ENCODE measurements at places on chromosomes 7 and 10. TPM values are rescaled to one million over a fixed set of nuclear protein-coding genes. Genes with fewer than 3 reads are reported as not detected.

DNA sequence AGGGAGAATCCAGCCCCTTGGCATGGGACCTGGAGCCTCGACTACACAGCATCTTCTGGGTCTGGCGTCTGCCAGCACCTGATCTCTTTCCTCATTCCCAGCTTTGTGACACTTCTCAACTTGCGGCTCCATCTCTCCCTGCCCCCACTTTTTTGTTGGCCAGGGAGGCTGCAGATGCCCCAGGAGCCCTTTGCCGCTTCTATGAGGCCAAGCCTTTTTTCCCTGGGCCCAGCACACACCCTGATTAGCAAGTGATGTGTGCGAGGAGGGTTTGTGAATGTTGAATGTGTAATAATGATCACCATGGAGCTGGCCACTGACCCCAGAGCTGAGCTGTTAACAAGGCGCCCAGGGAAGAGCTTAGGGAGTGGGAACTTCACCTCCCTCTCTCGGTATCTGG is 4.4 kb downstream of the EVX1 start:
- no peak for DNase-seq

DNA sequence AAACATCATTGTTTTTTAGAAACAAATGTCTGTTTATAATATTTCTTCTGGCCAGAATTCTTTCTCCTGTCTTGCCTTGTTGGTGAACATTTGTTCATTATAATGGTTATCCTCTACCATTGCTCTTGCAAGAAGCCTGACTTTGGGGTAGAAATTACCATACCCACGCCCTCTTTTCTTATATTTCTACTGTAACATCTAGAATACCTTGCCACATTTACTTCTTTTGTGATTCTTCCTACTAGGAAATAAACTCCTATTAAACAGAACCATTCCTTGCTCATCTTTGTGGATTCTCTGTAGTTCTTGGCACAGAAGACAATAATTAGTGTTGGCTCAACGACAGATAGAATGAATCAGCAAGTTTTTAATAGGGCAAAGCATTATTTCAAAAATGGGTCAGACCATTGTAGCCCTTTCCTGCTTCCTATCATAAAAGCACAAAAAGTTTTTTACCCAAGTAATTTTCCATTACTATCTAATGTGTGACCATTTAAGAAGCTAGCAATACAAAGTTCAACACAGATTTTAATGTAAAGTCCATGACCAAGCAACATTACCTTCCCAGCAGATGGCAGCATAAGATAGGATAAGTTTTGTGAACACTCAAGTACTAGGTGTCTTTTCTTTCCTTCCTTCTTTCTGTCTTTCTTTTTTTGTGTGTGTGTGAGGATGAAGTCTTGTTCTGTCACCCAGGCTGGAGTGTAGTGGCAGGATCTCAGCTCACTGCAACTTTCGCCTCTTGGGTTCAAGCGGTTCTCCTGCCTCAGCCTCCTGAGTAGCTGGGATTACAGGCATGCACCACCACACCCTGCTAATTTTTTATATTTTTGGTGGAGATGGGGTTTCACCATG is 270.4 kb downstream of the HGF start:
- DNase-seq = no peak

Gene CTNNA3
- not detected for total RNA-seq

Gene PTTG1IP2
- total RNA-seq = not detected

Gene ACTL6B
- total RNA-seq = not detected
